ENCODE measurements at places on chromosomes 7 and 10. TPM values are rescaled to one million over a fixed set of nuclear protein-coding genes. Genes with fewer than 3 reads are reported as not detected.

GRCh38 chr10:99730026-99730425 lies 1.9 kb downstream of the COX15 start:
- no peak for DNase-seq

The PON3 gene
- total RNA-seq: not detected

The C7orf57 gene
- 0.29 TPM for total RNA-seq

GRCh38 chr10:50951365-50951764 lies 65.9 kb upstream of the A1CF start:
- DNase-seq: no peak

DNA sequence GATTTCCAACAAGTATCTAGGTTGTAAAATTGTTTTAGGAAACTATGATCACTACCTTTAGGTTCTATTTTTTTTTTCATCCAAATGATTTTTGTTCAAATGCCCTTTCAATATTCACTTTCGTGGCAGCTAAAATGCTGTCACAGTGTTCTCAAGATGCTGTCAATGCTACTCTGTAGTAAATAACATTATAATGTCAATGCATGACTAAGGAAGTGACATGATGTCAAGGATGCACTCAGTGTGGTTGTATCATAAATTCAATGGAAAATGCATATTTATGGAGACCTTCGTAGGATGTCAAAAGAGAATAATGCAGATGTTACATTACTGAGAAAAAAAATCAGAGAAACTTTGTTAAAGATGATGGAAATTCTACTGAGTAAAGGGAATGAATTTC lies 673.8 kb downstream of the ANKRD7 start:
- DNase-seq: no peak

DNA sequence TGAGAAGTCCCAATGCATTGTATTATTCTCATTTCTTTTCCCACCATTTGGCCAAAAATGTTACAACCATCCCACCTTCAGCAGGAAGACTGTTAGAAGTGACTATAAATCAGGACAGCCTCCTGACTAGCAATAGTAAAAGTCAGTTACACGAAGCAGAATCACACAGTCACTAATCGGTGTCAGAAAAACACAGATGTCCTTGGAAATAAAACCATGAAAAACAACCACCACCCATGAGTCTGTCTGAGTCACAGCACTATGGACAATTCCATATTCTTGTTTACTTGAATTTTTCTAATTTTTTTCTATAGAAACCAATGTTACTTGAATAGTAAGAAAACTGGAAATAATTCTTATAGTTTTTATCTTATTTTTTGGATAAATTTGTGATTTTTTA lies 81.9 kb upstream of the FRMD4A start:
- DNase-seq: no peak

- no peak for DNase-seq
Observed at GRCh38 chr10:43227911-43228782, 38.7 kb downstream of the RASGEF1A start.

The AGAP6 gene
- 17.1 TPM for total RNA-seq

GRCh38 chr10:30374353-30374752 lies 25.3 kb upstream of the MTPAP start:
- DNase-seq: peak; percentile 39

DNA sequence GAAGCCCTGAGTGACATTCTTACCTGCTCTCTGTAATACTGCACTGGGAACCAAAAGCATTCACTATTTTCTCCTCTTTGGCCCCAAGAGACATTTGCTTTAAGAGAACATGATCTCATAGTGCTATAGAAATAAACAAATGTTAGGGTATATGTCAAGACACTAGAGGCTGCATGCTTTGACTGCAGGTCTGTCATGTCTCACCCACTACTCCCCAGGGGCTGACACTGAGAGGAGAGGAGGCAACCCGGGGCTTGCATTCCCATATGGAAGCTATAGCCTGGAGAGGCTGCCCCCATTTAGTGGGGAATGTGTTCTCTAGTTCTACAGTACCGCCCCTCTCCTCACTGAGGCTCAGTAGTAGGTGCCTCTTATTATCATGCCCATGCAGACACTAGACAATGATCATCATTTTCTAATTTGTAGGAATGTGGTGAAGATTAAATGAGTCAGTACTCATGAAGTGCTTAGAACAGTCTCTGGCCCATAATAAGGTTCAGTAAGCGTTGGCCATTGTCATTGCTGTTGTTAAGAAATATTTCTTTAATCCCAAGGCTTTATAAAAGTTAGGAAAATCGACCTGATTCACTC lies 4.9 kb upstream of the SLF2 start:
- DNase-seq: no peak

DNA sequence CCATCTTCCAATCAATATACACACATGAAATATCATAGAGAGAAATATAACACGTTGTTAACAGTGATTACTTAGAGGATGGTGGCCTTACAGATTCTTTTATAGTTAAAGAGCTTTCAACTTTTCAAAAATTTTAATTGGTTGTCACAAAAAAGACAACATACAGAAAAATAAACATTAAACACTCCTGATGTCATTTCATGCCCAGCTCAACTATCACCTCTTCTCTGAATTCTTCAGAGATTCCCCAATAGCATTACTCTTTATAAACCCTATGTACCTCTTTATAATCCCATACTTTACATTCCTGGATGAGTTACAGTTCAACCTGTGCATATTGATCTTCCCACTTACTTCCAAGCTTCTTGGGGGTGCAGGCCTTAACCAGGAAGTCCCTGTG lies 159.8 kb downstream of the POU6F2 start:
- no peak for DNase-seq

DNA sequence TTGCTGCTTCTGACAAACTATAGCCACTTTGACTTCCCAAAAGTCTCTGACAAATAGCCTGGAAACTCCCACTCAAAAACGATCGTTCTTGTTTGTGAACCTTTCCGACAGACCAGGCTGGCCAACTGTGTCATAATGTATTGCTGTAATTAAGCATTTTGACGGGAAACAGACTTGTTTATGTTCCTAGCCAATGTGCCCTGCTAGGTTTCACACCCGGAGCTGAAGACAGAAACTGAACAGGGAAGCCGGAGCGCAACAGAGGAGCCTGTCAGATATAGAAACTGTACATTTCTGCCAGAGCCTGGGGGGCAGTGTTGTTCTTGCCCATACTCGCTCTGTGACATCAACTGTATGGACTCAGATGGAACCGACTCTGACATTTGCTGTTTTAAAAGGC lies 55.3 kb upstream of the C7orf33 start:
- peak; percentile 11 for DNase-seq

GRCh38 chr10:49138361-49138891 lies 4.6 kb upstream of the FAM170B start:
- no peak for DNase-seq

- no peak for DNase-seq
Observed at GRCh38 chr10:102628451-102628911, 15.8 kb upstream of the TRIM8 start.

- DNase-seq: no peak
Observed at GRCh38 chr10:4190876-4191275, 405.9 kb upstream of the KLF6 start.

The CCL24 gene
- not detected for total RNA-seq
